Right cardiac atrium (tissue), 5 donors: ENCODE measurements at places on chromosomes 3 and 15. TPM values are rescaled to one million over a fixed set of nuclear protein-coding genes. Genes with fewer than 3 reads are reported as not detected.
A peak's percentile ranks its signal among the peaks of the same experiment; 100 is the strongest.

Gene SEMA5B
- total RNA-seq, result 3.1 TPM

Gene PDZRN3
- 96.5 TPM for total RNA-seq

Gene RPS27L
- total RNA-seq, result 163 TPM

Gene CAND2
- total RNA-seq, result 63.6 TPM

Gene ERICH6
- 0.35 TPM for total RNA-seq

- DNase-seq, result no peak
These were observed 14.7 kb downstream of the PGBD4 start for GRCh38 chr15:34116620-34117019.

Gene CCR9
- not detected for total RNA-seq

- DNase-seq, result no peak
These were observed 18.5 kb downstream of the SNUPN start for GRCh38 chr15:75606711-75607699.

- DNase-seq, result no peak
These were observed 404.1 kb upstream of the ATP11B start for GRCh38 chr3:182389071-182389815.

DNA sequence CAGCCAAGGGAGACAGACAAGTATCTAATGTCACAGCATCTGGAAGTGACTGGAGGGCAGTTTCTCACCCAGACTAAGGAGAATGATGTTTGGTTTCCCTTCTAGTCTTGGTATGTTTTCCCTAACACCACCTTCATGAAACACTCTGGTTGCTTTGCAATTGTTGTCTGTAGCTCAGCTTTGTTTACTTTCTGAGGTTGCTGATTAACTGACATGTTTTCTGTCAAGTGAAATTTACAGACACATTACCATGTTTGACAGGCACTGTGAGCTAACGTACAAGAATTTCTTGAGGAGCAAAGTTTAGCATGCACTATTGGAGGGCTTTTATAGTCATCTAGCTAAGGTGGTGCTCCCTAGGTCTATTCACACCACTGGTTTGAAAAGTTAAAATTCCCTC is 131.6 kb upstream of the NECTIN3 start:
- no peak for DNase-seq

Gene HACL1
- 12.1 TPM for total RNA-seq

DNA sequence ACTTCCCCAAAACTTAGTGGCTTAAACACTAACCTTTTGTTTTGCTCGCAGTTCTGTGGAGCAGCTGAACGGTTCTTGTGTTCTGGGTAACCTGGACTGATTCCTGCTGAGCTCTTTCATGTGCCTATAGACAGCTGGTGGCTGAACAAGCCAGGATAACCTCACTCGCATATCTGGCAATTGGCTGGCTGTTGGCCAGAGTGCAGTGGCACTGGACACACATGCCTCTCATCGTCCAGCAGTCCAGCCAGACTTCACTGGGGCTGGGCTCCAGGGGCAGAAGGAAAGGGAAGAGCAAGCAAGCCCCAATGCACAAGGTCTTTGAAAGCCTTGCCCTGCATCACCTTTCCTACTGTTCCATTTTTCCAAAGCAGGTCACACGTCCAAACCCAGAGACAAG is 53.6 kb upstream of the GATA2 start:
- DNase-seq, result no peak

DNA sequence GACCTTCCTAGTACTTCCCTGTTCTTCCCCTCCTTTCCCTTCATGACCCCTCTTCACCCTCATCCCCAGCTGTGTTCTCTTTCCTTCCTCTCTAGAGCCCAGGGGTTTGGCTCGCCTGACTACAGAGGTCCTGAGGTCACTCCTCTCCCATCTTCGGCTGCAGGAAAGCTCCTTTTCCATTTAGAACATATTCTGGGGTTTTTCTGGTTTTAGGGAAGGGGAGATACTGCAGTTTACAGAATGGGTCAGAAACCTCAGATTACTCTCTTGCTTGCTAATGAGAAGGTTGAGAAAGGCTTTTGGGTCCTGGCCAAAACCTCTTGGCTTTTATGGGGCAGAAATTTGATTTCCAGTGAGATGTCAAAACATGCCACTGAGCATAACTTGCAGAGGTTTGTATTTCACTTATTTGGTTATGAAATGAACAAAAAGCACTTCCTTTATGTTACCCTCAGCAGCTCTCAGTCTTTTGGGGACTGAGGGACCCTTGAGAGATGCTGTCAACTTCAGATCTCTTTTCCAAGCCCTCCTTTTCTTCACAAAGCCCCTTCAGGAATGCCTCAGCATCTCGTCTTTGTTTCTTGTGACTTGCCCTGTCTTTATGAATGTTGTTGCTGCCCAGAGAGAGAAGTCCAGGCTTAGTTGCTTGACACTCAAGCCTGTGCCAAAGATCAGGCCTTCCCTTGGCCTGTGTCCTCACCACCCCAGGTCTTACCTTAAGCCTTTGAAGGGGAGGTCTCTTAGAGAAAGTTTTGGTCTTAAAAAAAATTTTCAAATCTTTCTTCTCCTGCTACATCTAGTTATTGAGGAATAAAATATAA is 121.7 kb upstream of the TPM1 start:
- DNase-seq, result no peak

- no peak for DNase-seq
These were observed 287.6 kb downstream of the EPHB1 start for GRCh38 chr3:135082706-135083105.

Gene GOLGA8S
- 0.53 TPM for total RNA-seq

- peak; percentile 31 for DNase-seq
These were observed 2.4 kb downstream of the SLC38A3 start for GRCh38 chr3:50207359-50208042.

DNA sequence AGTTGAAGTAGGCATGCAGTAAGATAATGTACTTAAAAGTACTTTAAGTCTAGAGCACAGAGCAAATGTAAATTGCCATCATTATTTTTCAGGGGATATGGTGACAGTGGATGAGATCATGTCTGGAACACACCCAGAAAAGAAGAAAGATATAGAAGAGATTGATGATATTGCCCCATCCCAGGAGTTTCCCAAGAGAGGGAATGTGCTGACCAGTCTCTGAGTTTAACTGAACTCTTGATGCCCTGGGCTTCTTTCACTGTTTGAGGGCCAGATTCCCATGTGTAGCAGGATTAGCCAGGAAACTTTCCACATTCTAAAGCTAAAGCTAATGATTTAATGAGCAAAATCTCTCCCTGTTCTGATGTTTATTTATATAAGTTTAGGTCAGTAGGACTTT is 366.8 kb upstream of the UMPS start:
- DNase-seq, result no peak

- no peak for DNase-seq
These were observed 74.2 kb downstream of the DPPA2 start for GRCh38 chr3:109242187-109242523.

Gene NMNAT3
- 19.2 TPM for total RNA-seq

- DNase-seq, result peak; percentile 14
These were observed 68.5 kb upstream of the SGO1 start for GRCh38 chr3:20254268-20255117.

- no peak for DNase-seq
These were observed 302.0 kb downstream of the RYR3 start for GRCh38 chr15:33612721-33613304.

Gene GPR160
- total RNA-seq, result 0.74 TPM
